NCI-H2081 treated with DMSO at 0.1 percent for 48 hours (cell line): ENCODE measurements at places on chromosomes 7 and 10.

GRCh38 chr10:817371-817770, 114.1 kb downstream of the LARP4B start:
- DNase-seq, result no peak

- no peak for DNase-seq
These were observed 411.6 kb downstream of the RPS24 start for GRCh38 chr10:78445308-78445707.

GRCh38 chr10:71924771-71925170, 39.4 kb upstream of the CHST3 start:
- no peak for DNase-seq

DNA sequence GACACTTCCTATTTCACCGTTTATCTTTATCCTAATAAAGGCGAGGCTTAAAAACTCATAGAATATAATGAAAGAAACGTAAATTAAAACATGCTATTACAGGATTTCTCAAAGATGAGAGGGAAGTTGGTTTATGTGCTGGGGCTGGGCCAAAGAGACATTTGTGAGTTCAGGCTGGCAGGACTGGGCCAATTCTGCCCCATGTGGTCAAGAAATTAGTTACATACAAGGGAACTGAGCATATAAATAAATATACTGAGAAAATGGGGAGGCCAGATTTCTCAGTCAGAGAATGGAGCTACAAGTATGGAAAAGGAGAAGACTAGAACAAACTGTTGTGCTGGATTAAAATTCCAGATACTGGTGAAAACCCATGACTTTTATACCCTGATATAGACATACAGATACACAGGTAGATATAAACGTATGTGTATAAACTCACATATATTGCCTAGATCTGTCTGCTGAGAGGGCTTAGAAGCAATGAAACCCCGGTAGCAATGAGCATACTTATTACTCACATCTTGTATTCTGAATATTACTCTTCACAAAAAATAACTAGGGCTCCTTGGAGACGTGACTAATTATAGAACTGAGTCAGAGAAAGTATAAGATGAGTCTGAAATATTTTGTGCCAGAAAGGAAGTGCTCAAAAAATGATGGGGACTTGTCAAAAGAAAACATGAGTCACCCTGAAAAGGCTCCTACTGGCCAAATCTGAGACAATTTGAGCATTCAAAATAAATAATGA, 155.7 kb upstream of the FGFR2 start:
- no peak for DNase-seq

DNA sequence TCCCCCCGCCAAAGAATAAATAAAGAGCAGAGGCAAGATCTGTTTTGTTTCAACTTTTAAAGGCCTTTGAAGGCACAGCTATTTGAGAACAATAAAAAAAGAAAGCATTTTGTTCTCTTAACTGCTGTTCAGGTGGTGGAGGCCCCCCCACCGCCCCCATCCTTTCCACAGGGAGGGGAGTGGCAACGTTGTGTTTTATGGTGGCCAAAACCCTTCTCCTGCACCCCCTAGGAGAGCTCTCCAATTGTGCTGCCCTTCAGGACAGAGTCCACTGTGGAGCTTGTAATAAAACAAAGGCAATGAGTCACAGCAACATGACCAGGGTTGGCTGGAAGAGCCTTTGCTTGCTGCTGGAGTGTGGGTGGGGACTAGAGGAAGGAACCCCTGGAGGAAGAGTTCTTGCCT, 987.9 kb downstream of the KCNMA1 start:
- no peak for DNase-seq

GRCh38 chr10:69715156-69715898, 85.3 kb downstream of the FAM241B start:
- no peak for DNase-seq

DNA sequence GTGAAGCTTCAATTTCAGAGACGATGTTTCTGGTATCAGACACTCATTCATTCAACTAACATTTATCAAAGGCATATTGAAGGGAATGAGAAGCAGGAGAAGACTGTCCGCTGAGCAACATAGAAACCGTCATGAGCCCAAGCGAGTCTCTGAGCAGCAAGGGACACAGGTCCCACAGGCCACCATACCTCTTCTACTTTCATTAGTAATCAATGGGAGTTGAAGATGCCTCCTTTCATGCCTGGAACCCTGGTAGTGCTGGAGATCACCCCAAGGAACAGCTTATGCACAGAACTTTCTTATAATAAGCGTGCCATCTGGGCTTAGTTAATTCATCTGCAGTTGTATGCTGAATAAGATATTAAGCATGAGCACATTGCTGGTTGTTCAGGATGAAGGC, 1.2 kb downstream of the PAX4 start:
- no peak for DNase-seq

DNA sequence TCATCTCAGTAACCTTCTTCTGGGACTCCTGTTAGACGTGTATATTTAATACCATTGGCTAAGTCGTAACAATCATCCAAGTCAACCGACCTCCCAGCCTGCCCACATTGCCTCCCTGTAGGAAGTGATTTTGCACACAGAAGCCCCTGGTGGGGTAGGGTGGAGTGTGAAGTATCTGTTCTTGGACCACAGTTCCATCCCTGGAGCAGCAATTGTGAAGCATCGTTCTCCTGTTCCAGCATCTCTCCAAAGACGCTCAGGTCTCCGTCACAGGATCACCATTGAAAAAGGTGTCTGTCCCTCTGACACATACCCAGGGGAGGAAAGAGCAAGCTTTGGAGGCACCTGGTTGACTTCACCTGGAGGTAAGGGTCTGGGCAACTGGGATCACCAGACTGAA, 72.9 kb downstream of the CCDC3 start:
- no peak for DNase-seq

- no peak for DNase-seq
These were observed 45.0 kb downstream of the PALD1 start for GRCh38 chr10:70523549-70523948.

GRCh38 chr10:113554214-113554613, 1.4 kb downstream of the HABP2 start:
- DNase-seq, result no peak

- no peak for DNase-seq
These were observed 38.9 kb downstream of the TSPAN14 start for GRCh38 chr10:80492848-80493521.

DNA sequence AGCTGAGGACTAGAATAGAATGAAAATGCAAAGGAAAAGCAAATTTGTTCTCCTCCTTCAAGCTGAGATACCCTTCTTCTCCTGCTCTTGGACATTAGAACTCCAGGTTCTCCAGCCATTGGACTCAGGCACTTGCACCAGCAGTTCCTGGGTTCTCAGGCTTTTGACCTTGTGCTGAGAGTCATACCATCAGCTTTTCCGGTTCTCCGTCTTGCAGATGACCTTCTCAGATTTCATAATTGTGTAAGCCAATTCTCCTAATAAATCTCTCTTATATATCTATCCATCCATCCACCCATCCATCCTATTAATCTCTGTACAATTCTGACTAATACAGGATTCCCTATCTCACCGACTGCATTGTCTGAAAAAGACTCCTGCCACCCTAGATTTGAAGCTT, 108.3 kb downstream of the AHR start:
- DNase-seq, result no peak

DNA sequence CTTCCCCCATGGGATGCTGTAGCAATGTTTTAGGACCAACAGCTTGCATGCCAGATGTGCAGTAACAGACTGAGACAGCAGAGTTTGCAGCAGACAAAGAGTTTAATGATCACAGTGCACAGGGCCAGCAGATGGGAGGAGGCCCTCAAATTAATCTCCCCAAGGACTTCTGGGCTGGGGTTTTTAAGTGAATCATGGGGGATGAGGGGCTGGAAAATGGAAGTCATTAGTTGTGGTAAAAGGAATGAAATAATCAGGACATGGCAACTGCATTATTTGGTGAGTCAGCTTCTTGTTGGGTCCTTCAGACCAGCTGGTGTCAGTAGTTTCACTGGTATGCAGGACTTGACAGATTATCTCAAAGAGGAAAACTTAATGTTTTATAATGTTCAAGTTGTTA, 12.6 kb upstream of the NRBF2 start:
- no peak for DNase-seq

DNA sequence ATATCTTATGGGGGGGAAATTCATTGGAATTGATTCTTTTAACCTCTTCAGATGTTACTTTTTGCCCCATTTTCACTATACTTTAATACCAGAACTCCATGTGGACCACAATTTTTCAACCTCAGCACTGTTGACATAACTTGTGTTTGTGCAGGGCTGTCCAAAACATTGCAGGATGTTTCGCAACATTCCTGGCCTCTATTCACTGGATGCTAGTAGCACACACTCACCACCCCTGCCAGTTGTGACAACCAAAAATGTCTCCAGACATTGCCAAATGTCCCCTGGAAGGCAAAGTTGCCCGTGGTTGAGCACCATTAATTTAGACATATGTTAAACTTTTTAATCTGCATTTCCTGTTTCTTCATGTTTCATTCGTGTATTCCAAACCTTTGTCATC, 234.7 kb downstream of the GFRA1 start:
- DNase-seq, result no peak

DNA sequence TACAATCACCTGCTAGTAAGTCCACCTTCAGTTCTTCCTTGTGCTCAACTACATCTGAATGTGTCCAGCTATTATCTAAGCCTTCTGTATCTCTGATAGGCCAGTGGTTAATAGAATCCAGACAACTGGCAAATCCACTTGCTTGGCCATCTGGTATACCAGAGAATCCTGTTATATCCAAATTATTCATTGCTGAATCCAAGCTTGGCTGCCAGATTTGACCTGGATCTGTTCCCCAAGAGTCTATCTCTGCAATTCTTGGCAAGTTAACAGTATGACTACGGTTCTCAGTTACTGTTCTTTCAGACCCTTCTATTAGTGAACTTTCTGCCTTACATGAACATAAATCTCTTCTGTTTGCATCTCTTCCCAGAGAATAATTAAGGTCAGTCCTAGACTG, 154.6 kb upstream of the TARP start:
- DNase-seq, result no peak

DNA sequence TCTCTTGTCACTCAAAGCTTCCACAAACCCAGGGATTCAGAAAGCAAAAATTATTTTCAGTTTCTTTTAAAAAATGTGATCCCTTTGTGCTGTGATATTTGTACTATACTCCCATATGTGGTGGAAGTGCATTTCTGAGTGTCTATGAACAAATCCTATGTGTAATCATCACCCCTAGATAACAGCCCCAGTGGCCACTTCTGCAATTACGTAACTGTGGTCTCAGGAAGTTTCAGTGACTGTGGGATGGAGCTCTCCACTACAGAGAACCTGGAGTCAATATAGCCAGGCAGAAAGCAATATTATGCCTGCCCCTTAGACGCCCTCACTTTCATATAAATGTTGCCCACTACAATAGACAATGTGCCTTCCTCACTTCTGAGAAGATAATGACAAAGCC, 1101.7 kb upstream of the GHITM start:
- no peak for DNase-seq

- no peak for DNase-seq
These were observed 3.9 kb downstream of the MPP7 start for GRCh38 chr10:28298951-28299350.
